Caudate nucleus (tissue), 63 donors: ENCODE measurements at places on chromosomes 2 and 18.

DNA sequence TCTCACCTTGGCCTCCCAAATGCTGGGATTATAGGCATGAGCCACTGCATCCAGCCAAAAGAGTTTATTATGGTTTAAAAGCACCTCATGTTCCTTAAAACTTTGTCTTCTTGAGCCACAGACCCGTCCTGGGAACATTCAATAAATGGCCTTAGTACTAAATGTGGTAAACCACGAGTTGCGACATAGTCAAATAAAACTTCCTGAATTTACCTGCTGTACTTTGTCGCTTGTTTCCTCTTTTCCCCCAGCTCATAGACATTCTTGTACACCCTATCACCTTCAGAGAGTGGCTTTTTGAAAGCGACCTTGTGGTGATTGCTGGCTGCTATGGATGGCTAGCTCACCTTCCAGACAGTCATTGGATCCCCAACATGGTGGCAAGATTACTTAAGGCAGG is 310.4 kb downstream of the LRRTM1 start:
- DNase-seq = no peak

DNA sequence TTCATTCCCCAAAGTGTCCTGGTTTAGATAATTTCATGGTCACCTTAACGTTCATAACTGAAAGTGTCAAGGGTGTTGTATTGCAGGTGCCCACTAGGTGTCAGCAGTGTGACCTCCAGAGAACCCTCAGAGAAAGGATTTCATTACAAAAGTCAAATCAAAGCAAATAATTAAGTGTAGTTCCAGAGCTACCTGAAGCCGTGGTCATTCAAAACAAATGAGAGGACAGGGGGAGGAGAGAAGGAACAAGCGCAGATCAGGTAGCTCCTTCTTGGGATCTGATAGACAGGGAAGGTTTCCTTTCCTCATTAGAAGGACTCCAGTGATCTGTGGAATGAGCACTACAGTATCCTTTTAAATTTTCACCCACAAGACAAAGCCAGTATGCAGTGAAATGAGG is at the start of gene SLC9A4:
SLC9A4 (plus strand) TSS at position 207 of the 400 bp plus-strand sequence. CDS start 534 bp downstream, outside the sequence.
- DNase-seq = no peak

- DNase-seq = no peak
Measured at GRCh38 chr2:199596549-199596948, 138.8 kb upstream of the SATB2 start.

- DNase-seq = no peak
Measured at GRCh38 chr2:226839161-226839560, 3.3 kb downstream of the RHBDD1 start.

DNA sequence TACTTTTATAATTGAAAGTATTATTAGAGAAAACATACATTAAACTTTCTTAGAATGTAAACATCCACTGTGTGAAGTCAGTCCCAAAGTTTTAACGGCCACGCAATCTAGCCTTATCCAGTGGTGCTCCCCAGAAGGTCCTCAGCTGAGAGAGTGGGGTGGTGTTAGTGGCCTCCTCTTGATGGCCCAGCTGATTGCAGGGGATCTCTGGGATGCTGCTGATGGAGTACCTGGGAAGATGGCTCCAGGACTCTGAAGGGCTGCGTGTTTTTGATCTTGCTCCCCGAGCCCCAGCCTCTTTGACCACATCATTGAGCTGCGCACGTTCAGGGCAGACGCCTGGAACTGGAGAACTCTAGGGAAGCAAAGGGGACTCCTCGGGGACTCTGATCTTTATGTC is 181.4 kb downstream of the FAM210A start:
- DNase-seq = no peak

GRCh38 chr2:144835634-144836350 is 315.9 kb upstream of the ZEB2 start:
- DNase-seq = no peak

DNA sequence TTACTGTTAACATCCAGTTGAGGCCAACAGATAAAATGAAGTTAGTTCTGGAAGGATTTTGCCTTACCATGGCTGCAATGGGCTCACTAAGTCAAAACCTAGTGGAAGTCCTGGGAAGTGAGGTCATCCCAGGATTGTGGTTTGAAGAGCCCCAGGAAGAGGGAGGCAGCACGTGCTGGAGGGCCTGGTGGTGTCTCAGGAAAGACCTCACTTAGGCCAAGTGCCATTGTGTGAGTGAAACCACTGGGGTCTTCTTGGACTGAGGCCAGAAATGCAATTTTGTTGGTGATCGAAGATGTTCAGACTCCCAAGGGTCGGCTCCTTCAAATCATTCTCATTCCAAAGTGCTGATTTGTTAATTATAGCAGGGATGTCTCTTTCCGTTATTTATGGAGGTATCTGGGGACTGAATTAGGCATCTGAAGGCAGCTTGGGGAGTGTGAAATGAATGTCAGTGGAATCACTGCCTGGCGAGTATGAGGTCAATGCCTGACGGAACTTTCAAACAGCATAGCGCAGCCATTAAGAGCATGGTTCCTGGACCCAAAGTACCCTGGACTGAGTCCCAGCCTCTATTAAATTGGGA is 60.0 kb downstream of the IL1R2 start:
- no peak for DNase-seq

- DNase-seq = no peak
Measured at GRCh38 chr18:68462148-68462547, 252.8 kb downstream of the TMX3 start.

- no peak for DNase-seq
Measured at GRCh38 chr18:28650860-28651259, 473.9 kb upstream of the CDH2 start.

GRCh38 chr2:45452866-45453265 is 158.2 kb downstream of the SRBD1 start:
- no peak for DNase-seq

DNA sequence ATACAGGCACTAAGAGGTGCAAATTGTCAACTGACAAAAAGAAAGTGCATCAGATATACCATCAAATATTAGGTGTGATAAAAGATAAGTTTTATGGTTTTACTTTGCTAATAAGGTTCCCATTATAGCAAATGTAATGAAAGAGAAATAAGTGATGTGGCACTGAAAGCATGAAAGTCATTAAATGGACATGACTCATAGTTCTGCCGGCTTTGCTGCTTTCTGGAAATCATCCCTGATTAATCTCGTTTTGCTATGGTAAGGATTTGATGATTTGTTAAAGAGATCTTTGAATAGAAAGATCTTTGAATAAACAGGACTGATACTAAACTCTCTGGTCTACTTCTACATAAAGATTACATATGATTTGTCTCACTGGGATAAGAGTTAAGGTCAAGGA is 72.7 kb downstream of the CLIP4 start:
- no peak for DNase-seq

DNA sequence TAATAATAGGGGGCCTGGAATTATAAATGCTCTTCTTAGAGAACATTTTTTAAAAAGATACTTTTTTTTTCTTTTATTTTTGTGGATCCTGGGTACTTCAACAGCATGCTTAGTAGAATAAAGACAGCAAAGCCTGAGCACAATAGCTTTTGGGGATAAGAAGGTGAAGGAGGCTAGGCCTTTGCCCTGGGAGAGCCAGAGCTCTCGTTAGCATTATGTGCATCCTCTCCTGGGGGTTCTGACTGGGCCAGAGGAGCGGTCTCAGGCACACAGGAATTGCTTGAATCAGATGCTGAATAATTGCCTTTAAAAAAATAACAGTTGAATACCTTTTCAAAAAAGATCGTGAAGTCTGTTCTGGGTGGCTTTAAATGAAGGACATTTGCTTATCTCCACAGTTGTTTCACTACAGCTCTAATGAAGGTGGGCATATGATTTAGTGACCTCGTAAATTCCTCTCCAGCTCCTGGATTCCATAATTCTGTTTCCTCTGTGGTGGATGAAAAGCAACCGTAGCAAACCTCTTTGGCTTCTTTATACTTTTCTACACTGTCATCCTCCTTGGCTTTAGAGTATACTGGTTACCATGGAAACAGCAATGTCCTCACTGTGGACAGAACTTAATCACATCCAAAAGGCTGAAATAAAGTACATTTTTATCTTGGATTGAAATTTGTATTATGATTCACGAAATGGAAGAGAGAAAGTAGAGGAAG is 133.8 kb downstream of the MAIP1 start:
- DNase-seq = no peak

GRCh38 chr2:98875081-98875728 is 60.8 kb downstream of the CRACDL start:
- peak; percentile 48 for DNase-seq

DNA sequence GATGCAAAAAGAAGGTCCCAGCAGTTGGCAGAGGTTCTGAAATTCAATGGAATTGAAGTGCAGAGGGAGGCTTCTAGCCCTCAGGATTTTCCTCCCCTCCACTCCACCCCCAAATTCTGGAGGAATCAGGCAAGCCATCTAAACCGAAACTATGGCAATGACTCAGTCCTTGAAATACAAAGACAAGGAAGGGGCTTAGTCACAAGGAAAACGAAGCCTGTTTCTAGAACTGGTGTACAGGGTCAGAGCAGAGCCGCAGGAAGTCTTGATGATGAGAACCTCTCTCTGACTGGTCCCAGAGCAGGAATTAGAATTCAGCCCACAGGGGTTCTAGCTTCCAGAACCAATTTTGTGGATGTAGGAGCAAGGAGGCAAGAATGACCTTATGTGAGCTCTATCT is 111.7 kb upstream of the SCN1A start:
- DNase-seq = no peak

GRCh38 chr2:98583276-98583675 is 25.0 kb downstream of the COA5 start:
- no peak for DNase-seq

- no peak for DNase-seq
Measured at GRCh38 chr2:37865640-37866039, 59.4 kb upstream of the RMDN2 start.

DNA sequence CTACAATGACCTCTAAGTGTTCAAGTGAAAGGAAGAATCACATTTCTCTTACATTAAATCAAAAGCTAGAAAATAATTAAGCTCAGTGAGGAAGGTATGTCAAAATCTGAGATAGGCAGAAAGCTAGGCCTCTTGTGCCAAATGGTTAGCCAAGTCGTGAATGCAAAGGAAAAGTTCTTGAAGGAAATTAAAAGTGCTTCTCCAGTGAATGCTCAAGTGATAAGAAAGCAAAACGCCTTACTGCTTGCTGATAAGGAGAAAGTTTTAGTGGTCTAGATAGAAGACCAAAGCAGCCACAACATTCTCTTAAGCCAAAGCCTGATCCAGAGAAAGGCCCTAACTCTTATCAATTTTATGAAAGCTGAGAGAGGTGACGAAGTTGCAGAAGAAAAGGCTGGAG is 932.3 kb upstream of the ACVR2A start:
- DNase-seq = no peak

GRCh38 chr2:10372862-10373240 is 70.1 kb downstream of the HPCAL1 start:
- no peak for DNase-seq

GRCh38 chr2:238684362-238685326 is 163.2 kb upstream of the TWIST2 start:
- DNase-seq = no peak

GRCh38 chr2:162184359-162184758 is 32.3 kb upstream of the GCG start:
- no peak for DNase-seq

GRCh38 chr2:190159453-190159852 is 96.9 kb upstream of the MSTN start:
- DNase-seq = no peak

- DNase-seq = no peak
Measured at GRCh38 chr2:40445467-40445866, 6.4 kb downstream of the SLC8A1 start.

DNA sequence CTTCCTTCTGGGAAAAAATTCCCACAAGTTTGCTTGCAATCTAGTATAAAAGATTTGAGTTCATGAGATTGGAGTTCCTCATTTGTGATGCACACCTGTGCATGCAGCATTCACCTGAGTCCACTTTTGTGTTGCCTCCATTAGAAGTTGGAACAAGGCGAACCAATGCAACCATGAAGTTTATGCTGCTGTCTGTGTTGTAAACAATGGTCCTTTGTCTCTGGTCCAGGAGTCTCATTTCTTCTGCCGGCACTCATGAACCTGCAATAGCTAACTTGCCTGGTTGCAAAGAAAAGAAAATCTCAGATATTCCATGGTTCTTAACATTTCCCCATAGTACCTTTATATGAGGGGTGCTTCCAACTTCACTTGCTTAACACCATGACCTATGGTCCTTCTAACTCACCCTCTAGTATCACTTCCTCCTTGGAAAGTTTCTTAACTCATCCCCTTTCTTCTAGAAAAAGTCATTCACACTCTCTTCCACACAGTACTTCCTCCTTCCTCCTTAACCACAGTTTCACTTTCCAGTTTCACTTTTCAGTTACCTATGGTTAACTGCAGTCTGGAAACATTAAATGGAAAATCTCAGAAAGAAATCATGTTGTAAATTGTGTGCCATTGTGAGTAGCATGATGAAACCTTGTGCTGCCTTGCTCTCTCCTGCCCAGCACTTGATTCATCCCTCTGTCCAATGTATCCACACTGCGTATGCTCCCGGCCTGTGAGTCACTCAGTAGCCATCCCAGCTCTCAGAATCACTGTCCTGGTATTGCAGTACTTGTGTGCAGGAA is 128.8 kb upstream of the TRIB2 start:
- no peak for DNase-seq
